CD8-positive, alpha-beta T cell (primary cell): ENCODE measurements at places on chromosomes 5 and 9. TPM values are rescaled to one million over a fixed set of nuclear protein-coding genes. Genes with fewer than 3 reads are reported as not detected.

- DNase-seq: no peak
These were observed 18.8 kb upstream of the KCNIP1 start for GRCh38 chr5:170484847-170485615.

DNA sequence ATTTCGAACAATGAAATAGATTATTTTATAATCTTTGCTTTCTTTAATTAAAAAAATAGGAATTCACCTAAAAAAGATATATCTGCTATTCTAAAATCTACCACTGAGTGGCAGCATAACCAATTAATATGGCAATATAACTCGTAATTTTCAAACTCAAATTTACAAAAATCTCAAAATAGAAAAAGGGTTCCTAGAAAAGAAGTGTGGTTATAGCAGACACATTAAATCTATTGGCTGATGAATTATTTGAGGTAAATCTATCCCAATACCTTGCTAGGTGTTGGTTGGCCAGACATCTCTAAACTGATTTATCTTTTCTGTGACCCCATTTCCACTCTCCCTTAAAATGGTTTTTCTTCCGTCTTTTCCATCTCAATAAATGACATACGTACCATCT, 30.2 kb upstream of the NRG2 start:
- DNase-seq: peak; percentile 56

GRCh38 chr5:133754575-133755169, 142.3 kb upstream of the FSTL4 start:
- peak; percentile 30 for DNase-seq

DNA sequence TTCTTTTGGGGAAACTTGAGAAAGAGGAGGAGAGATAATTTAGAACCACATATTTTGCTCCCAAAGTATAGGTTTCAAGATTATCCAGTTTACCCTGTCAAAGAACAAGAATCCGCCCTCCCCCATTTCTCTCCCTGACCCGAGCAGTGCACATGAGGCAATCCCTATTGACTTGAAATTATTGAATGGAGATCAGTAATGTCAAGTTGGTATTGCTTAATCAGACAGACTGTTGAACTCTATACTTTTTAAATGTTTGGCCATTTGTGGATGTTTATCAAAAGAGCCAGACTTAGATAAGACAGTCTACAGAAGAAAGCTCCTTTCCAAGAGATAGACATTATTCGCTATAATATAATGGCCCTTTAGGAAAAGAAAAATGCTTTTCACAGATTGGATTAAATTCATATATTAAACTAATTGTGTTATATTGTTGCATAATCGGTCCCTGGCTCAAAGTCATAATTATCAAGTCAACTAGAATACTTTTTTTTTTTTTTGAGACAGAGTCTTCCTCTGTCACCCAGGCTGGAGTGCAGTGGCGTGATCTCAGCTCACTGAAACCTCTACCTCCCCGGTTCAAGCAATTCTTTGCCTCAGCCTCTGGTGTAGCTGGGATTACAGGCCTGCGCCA, 5.3 kb downstream of the SLC25A25 start:
- DNase-seq: no peak

GRCh38 chr9:129813661-129814060, 10.3 kb downstream of the TOR1A start:
- DNase-seq: no peak

DNA sequence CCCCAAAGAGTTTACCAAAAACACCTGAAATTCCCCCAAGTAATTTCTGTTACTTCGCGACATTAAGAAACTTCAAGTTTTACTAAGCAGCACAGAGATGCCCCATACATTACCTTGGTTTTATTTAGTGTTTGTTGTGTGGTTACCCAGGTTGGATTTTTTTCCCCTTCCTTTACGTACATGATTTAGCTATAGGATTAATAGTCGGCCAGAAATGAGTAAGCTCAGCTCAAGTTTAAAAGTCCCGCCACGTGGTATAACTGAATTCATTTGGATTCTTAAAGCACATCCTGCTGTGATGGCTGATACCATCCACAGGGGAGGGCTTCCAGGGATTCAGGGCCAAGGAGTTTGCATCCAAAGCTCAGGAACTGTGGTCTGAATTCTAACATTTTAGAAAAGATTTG, 75.9 kb downstream of the DAP start:
- DNase-seq: no peak

GRCh38 chr5:132271251-132272246, 14.1 kb downstream of the PDLIM4 start:
- peak; percentile 48 for DNase-seq

GRCh38 chr5:31148959-31149475, 44.5 kb upstream of the CDH6 start:
- DNase-seq: no peak

ZBED3 gene
- 12.3 TPM for total RNA-seq

GRCh38 chr9:124214116-124214515, 43.6 kb upstream of the NEK6 start:
- no peak for DNase-seq

TLX3 gene
- not detected for total RNA-seq

DNA sequence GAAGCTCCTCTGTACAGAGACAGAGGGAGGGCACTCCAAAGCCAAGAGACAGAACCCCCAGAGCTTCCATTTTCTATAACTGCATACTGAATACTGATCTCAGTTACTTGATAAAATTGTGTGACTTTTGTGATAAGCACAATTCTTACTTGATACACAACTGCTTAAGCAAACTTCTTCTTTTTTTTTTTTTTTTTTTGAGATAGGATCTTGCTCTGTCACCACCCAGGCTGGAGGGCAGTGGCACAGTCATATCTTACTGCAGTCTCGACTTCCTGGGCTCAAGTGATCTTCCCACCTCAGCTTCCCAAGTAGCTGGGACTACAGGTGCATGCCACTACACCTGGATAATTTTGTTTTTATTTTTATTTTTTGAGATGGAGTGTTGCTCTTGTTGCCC, 252.1 kb upstream of the ZNF608 start:
- DNase-seq: no peak

DNA sequence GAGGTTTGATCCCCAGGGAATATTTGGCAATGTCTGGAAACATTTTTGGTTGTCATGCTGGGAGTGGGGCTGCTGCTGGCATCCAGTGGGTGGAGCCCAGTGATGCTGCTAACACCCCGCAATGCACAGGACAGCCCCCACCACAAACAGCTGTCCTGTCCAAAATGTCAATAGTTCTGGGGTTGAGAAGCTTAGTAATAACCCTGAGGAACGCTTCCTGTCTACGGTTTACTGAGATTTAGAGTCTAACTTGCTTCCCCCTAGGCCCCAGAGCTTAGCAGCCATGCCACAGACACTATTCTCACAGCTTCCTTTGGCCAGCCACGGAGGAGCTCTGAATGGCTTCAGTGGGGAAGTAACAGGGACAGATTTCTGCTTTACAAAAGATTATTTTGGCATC, 66.5 kb downstream of the MSX2 start:
- no peak for DNase-seq

TRAF1 gene
- 61.2 TPM for total RNA-seq

PCDHB11 gene
- not detected for total RNA-seq

DNA sequence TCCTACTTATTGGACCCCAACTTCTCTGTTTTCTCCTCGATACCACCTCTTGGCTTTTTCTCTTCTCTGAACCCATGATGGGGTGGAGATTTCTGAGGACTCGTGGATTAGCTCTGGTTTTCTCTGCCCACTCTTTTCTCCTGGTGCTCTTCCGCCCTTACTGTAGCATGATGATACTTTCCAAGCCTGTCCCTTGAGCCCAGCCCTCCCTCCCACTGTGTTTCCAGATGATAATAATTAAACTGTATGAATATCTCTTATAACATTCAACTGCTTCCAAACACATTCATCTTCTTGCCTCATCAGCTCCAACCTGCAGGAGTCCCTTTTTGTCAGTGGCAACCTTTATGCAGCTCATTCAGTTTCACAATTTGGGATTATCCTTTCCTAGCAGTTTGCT, 494.2 kb upstream of the KLF4 start:
- no peak for DNase-seq

GRCh38 chr5:1479581-1480188, 34.4 kb upstream of the SLC6A3 start:
- peak; percentile 78 for DNase-seq

DNA sequence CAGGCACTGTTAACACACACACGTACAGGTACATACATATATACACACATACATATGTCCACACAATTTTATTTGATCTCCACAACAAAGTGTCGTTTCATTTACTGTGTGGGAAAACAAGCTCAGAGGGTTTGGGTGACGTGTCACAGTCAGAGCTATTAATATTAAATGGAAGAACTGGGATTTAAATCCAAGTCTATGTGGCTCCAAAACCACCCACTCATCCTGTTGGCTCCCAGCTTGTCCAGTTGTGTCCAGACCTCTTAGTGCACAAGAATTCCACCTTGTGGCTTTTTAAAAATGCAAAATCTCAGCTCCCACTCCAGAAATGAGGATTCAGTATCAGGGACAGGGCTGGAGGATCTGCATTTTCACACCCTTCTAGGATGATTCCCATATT, 52.3 kb upstream of the PTPDC1 start:
- no peak for DNase-seq
